ENCODE measurements at places on chromosomes 1 and 21.

- DNase-seq = no peak
Observed at GRCh38 chr1:113579256-113580018, 179.8 kb downstream of the PHTF1 start.

DNA sequence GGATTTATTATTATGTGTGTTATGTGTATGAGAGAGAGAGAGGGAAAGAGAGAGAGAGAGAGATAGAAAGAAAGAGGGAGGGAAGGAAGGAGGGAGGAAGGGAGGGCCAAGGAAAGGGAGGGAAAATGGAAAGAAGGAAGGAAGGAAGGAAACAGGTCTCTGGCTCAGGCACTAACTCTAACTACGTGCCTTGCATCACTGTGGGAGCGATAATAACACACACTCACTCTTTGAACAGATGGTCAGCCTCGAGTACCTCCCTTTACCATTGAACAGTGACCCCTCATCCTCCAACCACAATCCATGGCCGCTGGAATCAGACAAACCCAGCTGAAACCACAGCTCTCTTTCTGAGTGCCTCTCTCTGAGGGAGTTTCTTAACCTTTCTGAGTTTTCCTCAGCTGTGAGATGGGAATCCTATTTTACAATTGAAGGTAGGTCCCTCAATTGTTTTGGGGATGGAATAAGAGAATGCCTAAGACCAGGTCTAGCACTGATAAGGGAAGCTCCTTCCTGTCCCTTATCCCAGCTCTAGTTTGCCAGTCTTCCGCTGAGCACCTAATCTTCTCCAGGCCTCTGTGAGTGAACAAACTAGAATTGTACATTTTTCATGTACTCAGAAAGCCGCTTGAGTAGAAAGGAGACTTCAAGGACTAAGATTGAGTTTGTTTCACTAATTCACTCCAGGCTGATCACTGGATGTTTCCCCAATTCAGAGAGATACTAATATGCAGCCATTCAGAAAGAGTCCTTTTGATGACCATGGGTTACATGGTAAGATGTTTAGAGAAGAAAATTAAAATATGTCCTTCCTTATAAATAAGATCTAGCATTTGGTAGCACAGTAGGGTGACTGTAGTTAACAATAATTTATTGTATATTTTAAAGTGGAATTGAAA is 62.8 kb downstream of the IRF2BP2 start:
- no peak for DNase-seq

GRCh38 chr1:53413175-53414001 is 45.8 kb upstream of the DMRTB1 start:
- DNase-seq = no peak

- no peak for DNase-seq
Observed at GRCh38 chr1:205963352-205964155, 20.3 kb upstream of the SLC26A9 start.

GRCh38 chr1:12527564-12527963 is 90.4 kb downstream of the DHRS3 start:
- no peak for DNase-seq

GRCh38 chr1:201276891-201277290 is 6.4 kb upstream of the PKP1 start:
- no peak for DNase-seq

GRCh38 chr21:27424601-27425000 is 457.7 kb upstream of the ADAMTS5 start:
- no peak for DNase-seq

- DNase-seq = peak; percentile 63
Observed at GRCh38 chr21:17270229-17270628, 242.6 kb upstream of the CXADR start.
